Stromal cell of bone marrow (primary cell): ENCODE measurements at places on chromosomes 16 and 17.
A peak's percentile ranks its signal among the peaks of the same experiment; 100 is the strongest.

DNA sequence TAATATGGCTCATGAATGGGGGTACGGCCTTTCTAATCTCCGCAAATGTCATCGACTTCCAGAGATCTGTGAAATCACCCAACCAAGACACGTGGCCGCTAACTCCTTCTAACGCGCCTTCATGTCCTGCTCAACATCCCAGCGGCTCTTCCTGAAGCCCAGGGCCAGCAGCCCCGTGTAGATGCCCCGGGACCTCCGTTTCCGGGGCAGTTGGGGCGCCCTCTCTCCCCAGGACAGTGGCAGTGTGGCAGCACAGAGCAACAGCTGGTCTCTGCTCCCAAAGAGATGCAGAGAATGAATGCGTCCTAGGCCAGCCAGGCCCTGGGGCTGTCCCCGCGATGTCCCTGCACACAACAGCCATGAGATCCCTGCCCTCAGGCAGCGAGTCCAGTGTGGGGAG lies 153.5 kb downstream of the RBFOX3 start:
- no peak for DNase-seq

- DNase-seq, result no peak
Measured at GRCh38 chr16:55061126-55061525, 130.5 kb downstream of the IRX5 start.

- no peak for DNase-seq
Measured at GRCh38 chr16:8655184-8655717, 19.2 kb upstream of the ABAT start.

GRCh38 chr17:27379888-27380533 lies 76.2 kb upstream of the KSR1 start:
- no peak for DNase-seq

- peak; percentile 77 for DNase-seq
Measured at GRCh38 chr16:15653227-15653626, 3.2 kb downstream of the NDE1 start.

GRCh38 chr17:70049801-70050591 lies 25.0 kb upstream of the KCNJ16 start:
- no peak for DNase-seq

- DNase-seq, result no peak
Measured at GRCh38 chr16:65032387-65032786, 89.5 kb downstream of the CDH11 start.

DNA sequence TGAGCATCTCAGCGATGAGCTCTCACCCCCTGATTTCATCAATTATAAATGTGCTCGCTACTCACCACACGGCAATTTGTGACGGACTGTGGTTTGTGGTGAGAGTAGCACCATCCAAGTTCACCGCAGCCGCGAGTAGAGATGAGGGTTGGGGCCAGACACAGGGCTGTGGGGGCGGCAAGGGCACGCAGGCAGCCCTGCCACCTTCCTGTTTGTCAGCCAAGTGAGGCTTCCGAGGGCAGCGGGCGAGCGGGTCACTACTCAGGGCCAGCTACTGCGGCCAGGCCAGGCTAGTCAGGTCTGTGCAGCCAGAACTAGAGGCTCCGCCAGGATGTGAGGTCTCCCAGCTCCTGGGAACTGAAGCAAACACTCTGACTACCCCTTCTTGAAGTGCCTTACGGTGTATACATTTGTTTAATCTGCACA lies 39.6 kb upstream of the MEOX1 start:
- DNase-seq, result peak; percentile 62

GRCh38 chr17:44063704-44064639 lies 2.5 kb downstream of the LSM12 start:
- DNase-seq, result no peak

- DNase-seq, result no peak
Measured at GRCh38 chr16:4328782-4329775, 13.2 kb downstream of the GLIS2 start.

GRCh38 chr17:77242118-77242851 lies 101.5 kb downstream of the SEC14L1 start:
- DNase-seq, result no peak

- DNase-seq, result no peak
Measured at GRCh38 chr17:9123594-9124553, 102.6 kb downstream of the NTN1 start.

- no peak for DNase-seq
Measured at GRCh38 chr16:65201511-65201910, 79.6 kb upstream of the CDH11 start.

- no peak for DNase-seq
Measured at GRCh38 chr16:65294165-65294564, 172.3 kb upstream of the CDH11 start.

DNA sequence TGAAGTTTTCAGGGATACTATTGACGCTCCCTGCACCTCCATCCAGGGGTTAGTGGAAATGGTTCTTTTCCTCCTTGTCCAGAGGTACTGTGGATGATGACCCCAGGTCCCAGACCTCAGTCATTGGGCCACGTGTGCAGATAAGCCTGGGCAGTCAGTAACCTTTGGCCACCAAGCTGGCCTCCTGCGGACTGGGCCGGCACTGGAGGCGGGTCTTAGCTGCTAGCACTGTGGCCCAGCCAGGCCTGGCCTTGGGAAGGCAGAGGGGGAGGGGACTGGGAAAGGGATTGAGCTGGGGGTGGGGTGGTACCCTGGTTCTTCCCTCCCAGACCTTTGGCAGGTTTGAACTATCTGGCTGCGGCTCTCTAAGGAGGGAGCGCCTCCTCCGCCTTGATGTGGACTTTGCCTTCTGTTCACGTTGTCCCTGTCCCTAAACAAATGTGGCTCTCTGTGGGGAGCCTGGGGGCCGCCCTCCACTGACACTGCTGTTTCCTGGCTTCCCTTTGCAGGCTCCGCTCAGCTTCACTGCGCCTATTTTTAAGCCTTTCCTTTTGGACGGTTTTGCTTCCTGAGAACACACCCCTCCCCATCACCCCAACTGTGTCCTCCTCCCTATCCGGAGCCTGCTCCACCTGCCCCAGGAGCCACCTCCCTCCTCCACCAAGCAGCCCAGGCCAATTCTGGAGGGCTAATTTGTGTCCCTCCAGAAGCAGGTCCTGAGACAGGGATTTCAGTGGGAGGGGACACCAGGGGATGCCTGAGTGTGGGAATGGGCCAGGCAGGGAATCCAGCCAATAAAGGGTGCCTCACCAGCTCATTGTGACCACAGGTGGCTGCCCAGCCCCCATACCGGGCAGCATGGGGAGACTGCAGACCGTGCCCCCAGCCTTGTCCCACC lies 251.9 kb downstream of the SEC14L1 start:
- DNase-seq, result no peak

DNA sequence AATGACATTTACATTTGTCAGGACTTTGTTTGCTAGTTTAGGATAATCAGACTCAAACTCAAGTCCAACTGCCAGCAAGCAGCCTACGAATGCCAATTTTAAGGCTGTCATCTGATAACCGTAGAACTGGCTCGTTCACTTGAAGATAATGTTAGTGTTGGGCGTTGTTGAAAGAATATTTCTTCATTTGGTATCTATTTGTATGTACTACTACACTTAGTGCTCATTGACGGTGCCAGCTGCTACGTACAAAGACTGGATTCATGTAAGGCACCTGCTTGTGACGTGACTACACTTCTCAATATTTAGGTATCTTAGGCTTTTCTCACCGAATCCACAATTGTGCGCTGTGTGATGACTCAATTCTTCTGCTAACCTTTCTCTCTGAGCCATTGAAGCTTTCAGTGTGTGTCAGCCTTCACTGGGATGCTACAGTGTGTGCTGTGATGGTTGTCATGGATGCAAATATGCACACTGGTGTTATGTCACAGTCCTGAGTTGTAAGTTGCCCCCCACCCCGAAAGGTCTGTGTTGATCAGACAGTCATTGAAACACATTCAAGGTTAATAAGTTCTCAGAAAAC lies 5.7 kb downstream of the ATP2C2 start:
- no peak for DNase-seq

DNA sequence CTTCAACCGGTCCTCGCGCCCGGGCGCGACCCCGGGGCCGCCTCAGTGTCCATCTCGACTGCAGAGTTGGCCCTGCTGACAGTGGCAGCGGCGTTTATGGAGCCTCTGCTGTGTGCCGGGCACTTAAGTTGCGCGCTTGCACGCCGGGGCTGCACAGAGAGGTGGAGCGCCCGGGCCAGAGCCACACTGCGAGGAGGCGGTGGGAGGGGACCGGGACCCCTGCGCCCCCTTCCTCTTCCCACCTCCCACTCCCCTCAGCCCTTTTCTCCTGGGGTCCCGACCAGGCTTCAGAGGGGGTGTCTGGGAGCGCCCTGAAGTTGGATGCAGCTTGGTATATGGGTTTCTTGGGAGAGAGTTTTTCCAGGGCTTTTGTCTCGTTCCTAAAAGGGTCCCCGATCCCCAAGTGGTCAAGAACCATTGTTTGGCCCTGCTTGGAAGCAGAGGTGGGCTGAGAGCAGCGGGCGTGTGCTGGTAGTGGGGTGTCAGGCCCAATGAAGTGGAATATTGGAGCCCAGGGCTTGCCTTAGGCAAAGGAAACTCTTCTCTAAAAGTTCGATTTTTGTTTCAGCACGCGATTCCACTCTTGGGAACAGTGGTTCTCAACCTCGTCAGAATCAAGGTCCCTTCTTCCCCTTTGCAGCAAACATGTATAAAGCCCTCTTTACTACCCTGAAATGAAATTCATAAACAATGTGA lies 605 bp downstream of the MRTFB start:
- no peak for DNase-seq

DNA sequence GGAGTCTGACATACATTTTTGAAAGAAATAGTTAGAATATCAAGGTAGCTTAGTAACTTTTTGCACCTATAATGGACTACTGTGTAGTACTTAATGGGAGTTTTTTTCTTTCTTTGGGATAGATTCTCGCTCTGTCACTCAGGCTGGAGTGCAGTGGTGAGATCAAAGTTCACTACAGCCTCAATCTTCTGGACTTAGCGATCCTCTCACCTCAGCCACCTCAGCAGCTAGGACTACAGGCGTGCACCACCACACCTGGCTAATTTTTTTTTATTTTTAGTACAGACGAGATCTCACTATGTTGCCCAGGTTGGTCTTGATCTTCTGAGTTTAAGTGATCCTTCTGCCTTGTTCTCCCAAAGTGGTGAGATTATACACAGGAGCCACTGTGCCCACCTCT lies 9.5 kb downstream of the TAOK1 start:
- DNase-seq, result no peak

GRCh38 chr16:79943736-79944135 lies 343.2 kb upstream of the MAF start:
- DNase-seq, result peak; percentile 1

GRCh38 chr17:61458000-61458399 lies 5.8 kb downstream of the TBX4 start:
- no peak for DNase-seq

GRCh38 chr16:9741776-9742175 lies 440.5 kb downstream of the GRIN2A start:
- DNase-seq, result no peak

- DNase-seq, result no peak
Measured at GRCh38 chr16:963913-964312, 6.9 kb downstream of the LMF1 start.

- no peak for DNase-seq
Measured at GRCh38 chr16:11005611-11005975, 61.2 kb downstream of the CLEC16A start.

DNA sequence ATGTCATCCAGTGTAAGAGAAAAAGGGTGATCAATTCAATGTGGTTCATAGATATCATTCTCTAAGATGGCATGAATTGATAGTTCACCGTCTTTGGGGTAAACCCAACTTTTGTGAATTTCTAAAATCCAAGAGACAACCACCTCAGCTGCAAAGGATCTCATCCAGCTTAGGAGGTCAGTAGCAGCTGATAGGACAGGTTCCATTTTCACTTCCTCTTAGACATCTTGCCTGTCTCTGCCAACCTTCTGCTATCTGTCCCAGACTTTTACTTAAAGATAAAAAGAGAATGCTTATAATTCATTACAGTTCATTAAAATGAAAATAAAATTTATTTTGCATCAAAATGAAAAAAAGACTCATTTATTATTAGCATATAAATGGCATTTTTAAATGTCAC lies 468.2 kb downstream of the XYLT1 start:
- no peak for DNase-seq
